Common myeloid progenitor, CD34-positive (primary cell): ENCODE measurements at places on chromosomes 2 and 18.

GRCh38 chr2:119068154-119068725, 90.3 kb downstream of the C1QL2 start:
- no peak for DNase-seq

DNA sequence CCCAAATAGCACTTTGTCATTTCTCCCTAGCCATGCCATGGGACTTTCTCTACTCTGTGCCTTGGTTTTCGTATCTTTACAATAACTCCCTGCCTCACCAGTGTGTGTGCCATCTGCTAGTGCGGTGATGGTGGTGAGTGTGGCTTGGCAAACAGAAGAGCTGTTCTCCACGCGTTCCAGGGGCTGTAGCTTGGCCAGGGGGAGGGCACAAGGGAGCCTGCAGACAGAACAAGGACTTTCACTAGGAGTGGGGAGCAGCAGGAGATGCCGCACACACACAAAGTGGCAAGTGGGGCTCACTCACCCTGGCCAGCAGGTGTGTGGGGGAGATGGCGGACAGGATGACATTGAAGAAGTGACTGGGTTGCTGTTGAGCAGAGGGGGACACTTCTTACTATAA, 196.9 kb downstream of the HAUS1 start:
- no peak for DNase-seq

GRCh38 chr18:25225151-25225550, 126.8 kb downstream of the ZNF521 start:
- DNase-seq = no peak

- DNase-seq = no peak
These were observed 19.1 kb downstream of the FAM117B start for GRCh38 chr2:202653890-202654289.

DNA sequence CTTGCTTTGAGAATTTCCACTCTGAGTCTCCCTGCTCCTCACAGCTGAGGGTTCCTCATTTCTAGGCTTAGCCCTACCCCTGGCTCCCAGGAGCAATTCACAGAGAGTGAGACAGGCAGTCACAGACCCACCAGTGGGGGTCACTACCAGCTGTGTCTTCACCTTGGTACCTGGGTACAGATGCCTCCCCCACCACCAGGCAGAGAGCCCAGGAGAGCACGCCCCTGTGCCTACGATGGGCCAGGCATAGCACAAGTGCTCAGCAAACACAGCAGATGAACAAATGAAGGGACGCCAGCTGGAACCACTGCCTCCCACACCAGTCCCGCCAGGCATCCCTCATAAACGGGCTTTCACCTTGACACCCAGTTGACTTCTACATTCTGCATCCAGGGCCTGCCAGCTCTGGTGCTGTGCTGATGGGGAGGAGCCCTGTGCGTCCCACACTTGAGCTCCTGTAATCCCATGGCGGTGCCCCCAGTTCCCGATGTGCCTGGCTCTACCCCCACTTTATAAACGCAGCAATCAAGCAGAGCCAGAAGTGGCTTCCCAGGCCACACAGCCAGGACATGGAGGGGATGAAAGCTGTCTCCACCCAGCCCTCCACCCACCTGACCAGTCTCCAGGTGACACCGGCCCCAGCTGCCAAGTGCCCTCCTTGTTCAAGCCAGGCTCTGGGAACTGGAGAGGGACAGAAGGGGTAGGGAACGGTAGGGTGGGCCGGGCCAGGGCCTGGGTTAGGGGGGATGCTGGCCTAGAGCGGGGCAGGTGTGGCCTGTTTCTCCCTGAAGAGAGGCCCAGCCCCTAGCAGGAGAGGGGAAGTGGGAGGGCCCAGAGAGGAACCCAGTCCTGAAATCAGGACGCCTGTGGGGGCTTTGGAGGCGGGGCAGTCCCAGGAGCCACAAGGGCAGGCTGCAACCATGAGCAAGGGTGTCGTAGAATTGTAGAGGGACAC, 42.5 kb downstream of the SCTR start:
- DNase-seq = no peak

- DNase-seq = no peak
These were observed at the start of gene AQP4 for GRCh38 chr18:26865557-26865956. Gene AQP4, minus strand, starts transcription at chr18:26865707. Its CDS starts 18 bp downstream, at chr18:26865689.

GRCh38 chr2:24421668-24422067, 61.3 kb upstream of the ITSN2 start:
- DNase-seq = peak; percentile 66
